ENCODE measurements at places on chromosomes 16 and 17.
A peak's percentile ranks its signal among the peaks of the same experiment; 100 is the strongest.

- DNase-seq: no peak
These were observed 4.9 kb downstream of the WSCD1 start for GRCh38 chr17:6075050-6075449.

DNA sequence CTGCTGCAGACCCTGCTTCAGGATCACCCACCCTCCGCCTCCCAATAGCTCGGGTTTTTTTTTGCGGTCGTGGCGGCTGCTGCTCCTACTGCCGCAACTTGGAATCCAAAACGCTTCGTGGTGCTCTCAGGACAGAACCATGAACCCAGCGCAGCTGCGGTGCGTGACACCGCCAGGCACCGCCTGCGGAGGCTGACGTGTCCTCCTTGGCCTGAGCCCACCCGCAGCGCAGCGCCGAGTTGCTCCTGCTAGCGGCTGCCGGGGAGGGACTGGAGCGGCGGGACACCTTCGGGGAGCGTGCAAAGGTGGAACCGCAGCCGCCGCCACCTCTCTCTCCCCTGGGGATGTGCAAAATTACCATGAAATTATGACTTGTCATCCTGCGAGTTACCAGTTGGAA, 1893.0 kb downstream of the TP53TG3F start:
- no peak for DNase-seq

DNA sequence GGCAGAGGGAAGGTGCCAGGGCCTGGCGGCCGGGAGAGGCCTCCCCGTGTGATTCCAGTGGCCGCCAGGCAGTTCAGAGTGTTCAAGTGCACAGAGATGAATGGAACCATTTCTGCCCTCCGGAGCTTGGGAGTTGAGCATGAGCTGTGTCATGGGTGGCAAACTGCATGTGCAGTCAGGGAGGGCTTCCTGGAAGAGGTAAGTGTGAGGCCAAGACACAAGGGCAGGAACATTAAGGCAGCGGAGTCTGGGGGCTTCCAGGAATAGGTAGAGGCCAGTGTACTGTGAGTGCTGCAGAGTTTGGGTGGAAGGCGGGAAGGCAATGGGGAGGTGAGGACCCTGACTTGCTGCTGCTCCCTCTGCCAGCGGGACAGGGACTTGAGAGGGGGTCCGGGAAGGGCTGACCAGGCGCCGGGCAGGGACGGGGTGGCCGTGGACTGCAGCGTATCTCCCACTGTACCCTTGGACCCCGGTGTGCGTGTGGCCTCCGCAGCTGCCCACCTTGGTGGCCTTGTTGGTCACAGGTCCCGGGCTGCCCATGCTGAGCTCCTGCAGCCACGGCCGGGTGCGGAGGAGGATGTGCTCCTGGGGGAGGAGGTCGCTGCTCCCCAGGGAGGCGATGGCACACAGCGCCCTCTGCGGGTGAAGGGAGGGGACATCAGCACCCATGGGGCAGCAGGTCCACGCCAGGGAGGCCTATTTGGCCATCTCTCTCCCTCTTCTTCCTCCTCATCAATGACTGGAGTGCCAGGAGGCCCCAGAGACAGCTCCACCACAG, 7.5 kb upstream of the CEP131 start:
- DNase-seq: no peak

GRCh38 chr16:27708651-27709050, 158.7 kb downstream of the KATNIP start:
- DNase-seq: no peak

DNA sequence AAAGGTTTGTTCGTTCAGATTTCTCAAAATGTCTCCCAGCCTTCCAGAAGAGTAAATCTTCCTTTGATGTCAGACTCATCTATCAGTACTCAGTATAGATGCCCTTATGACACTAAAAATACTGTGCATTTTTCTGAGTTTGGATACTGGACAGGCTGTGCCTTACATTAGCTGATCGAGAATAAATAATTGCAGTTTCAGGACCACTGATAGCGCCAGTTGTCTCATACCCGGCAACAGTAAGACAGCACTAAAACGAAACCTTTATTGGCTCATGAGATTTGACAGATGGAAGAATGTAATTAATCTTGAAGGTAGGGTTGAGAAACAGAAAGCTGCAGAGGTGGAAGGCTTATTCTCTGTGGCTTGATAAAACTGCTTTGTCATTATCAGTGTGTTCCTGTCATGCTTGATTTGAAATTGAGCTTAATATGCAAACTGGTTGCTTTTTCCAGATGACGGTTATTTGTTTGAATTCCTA, 1.2 kb downstream of the ATP6V0A1 start:
- DNase-seq: no peak

GRCh38 chr16:69123910-69124309, 8.5 kb downstream of the CHTF8 start:
- no peak for DNase-seq

GRCh38 chr16:85449191-85449884, 163.8 kb upstream of the GSE1 start:
- no peak for DNase-seq

DNA sequence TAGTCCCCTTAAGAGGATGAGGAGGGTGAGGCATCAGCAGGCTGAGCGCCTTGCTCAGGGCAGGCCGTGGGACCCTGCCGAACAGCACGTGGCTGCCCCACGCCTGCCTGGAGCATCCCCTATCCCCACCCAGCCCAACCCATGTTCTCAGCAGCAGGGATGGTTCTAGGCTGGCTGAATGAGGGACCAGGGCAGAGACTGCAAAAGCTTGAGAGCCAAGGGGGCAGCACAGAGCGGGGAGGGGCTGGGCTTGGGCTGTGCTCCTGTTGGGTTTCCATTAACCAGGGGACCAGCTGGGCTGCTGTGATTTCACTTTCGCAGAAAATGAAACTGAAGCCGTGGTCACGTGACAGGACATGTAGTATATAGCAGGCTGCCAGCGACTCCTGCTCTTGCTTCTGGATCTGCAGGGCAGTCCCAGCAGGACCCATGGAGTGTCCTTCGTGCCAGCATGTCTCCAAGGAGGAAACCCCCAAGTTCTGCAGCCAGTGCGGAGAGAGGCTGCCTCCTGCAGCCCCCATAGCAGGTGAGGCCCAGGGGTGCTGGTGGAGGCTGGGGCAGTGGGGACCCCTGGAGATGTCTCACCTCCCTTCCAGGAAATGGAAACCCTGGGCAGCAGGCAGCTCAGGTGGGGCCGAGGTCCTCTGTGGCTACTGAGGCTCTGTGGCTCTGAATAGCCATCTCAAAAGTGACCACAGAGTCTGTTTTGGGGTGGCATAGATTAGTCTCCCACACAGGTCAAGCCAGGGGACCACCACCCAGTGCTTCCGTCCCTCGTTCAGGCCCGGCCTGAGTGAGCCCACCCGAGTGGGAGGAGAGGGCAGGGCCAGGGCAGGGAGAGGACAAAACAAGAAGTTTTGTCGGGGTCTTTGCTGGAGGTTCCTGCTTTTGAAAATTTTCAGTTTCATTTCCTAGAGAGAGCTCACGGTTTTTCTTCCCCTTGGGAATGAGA, 2.9 kb downstream of the RNF213 start:
- DNase-seq: peak; percentile 66

- no peak for DNase-seq
These were observed 6.1 kb upstream of the KRT10 start for GRCh38 chr17:40828454-40829044.

DNA sequence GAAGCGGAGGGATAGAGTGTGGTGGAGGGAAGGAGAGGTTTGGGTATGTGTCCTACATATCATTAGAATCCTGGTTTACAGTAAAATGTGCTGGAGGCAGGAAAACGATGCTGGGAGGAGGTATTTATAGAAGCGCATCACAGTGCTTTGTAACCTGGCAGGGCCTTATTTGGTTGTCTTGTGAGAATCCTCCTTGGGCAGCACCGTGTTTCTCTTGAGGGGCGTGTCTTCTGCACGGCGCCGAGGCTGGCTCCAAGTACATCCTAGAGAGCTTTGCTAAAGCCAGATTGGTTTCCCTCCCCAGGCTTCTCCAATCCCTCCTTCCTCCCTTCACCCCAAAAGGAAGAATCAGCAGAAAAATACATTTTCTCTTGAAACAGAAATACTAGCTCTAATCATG, 24.4 kb downstream of the CACNG5 start:
- no peak for DNase-seq

DNA sequence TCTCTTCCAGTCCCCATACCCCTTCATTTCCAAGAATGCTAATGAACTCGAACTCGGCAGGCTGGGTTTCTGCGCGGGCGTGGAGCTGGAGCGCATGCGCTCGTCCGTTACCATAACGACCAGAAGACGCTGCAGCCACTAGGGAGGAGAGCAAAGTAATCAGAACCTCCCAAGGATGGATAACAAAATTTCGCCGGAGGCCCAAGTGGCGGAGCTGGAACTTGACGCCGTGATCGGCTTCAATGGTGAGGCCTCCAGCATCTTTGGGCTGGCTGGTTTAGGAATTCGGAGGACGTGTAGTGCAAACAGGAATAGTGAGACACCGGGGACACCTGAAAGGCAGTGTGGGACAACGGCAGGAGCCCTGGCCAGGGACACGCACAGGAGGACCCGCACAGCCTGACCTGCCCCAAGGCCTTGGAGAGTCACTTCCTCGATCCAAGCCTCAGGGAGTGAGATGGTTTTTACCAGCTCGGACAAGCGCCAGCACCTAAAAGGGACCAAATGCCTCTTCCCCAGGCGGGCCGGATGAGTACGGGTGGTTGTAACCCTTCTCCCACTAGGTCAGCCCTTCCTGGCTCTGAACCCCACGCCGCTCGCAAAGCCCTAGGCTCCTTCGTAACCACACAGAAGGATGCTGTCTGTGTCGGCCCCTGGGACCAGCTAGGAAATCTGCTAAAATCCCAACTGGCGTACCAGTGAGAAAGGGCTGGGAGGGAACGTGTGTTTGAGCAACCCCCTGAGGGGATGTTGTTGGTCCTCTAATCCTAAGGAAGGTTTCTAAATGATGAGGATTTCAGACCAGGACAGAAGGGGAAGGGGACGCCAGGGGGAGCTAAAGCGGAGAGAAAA, at the start of gene CFAP52:
CFAP52 (plus strand) TSS at position 122 of the 852 bp plus-strand sequence; CDS start at position 176, 54 bp downstream.
- no peak for DNase-seq

- no peak for DNase-seq
These were observed 62.9 kb downstream of the SMPD3 start for GRCh38 chr16:68385371-68385770.

DNA sequence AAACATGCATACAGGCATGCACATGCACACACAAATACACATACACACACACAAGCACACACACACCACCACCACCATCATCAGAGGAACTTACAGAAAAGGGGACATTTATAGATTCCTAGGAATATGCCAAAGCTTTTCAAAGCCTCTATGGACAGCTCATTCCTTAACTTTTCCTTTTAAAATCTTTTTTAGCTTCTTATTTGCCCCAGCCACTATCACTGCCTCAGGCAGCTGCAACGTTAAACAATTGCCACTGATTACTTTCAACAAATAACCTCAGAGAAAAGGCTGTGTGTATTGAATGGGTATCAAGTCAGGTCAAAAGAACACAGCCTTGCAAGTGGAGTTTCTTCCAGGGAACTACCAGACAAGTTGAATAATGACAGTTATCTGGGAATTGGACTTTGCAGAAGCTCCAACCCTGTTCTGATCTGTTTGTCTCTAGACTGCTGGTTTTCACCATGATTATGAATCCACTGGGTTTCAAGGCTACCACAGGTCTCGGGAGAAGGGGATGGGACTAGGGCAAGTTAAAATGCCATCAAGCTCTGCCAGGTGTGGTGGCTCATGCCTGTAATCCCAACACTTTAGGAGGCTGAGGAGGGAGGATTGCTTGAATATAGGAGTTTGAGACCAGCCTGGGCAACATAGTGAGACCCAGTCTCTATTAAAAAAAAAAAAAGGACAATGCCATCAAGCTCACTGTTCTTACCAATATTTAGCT, 21.9 kb upstream of the BEAN1 start:
- no peak for DNase-seq

DNA sequence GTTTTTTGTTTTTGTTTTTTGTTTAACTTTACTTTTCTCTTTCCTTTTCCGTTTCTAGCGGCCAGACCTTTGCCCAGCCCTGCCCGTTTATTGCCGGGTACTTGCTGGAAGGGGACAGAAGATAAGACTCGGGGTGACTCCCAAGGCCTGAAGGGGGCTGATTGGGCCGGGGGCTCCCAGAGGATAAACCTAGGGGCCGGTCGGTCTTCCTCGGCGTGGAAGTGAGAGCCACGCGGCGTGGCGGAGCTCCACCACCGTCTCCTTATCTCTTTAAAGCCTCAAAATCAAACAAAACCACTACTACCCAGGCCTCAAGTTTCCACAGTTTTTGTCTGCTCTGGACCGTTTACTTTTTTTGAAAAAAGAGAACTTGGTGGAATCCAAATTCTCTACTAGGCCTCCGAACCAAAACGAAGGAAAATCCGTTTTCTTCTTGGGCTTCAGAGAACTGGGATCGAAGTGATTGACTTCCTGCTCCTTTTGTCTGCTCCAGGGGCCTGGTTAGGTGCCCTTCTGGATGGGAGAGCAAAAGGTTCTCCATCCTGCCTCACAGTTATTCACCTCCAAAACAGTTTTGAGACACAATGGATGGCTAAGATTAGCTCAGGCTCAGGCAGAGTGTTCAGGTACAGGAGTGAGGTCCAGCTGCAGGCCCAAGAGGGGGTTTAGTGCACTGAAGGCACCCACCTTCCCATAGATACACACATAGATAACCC, 8.5 kb upstream of the HOXB9 start:
- DNase-seq: no peak

DNA sequence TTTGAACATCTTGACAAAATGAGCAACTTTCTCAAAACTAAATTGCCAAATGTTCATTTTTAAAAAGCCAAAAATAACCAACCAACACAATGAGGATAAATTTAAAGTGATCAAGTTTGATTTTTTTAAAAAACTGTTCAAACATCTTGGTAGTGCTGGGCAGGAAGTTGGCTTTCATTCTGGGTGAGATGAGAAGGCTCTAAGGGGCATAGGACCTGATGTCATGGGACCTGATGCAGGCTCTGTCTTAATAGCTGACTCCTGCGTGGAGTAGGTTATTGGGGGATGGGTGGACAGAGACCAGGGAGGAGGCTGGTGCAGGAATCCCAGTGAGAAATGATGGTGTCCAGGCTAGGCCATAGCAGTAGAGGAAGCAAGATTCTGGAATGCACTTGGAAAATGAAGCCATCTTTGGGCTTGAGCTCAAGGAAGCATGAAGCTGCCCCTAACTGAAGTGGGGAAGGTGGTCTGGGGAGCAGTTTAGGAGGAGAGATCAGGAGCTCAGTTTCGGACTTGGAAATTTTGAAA, 20.4 kb downstream of the NLRC5 start:
- no peak for DNase-seq
